ENCODE measurements at places on chromosomes 4 and X.
A peak's percentile ranks its signal among the peaks of the same experiment; 100 is the strongest.

GRCh38 chr4:145218251-145218650, 37.9 kb upstream of the OTUD4 start:
- H3K36me3 ChIP-seq = no peaks in the 10 kb centered on the region
- DNase-seq = no peak
- no peaks in the 10 kb centered on the region for H3K27me3 ChIP-seq
- H3K4me1 ChIP-seq = peaks cover 3% of the 10 kb centered on the region
- H3K4me3 ChIP-seq = no peak overlapping the region
- H3K27ac ChIP-seq = no peak overlapping the region

GRCh38 chr4:16988814-16989213, 90.4 kb upstream of the LDB2 start:
- no peaks in the 10 kb centered on the region for H3K36me3 ChIP-seq
- no peaks in the 10 kb centered on the region for H3K27me3 ChIP-seq
- H3K4me3 ChIP-seq = no peak overlapping the region
- H3K27ac ChIP-seq = no peak overlapping the region
- no peak for DNase-seq

GRCh38 chr4:24930151-24930550, 17.3 kb upstream of the CCDC149 start:
- H3K4me1 ChIP-seq = no peaks in the 10 kb centered on the region
- no peak overlapping the region for H3K4me3 ChIP-seq
- H3K27me3 ChIP-seq = no peaks in the 10 kb centered on the region

DNA sequence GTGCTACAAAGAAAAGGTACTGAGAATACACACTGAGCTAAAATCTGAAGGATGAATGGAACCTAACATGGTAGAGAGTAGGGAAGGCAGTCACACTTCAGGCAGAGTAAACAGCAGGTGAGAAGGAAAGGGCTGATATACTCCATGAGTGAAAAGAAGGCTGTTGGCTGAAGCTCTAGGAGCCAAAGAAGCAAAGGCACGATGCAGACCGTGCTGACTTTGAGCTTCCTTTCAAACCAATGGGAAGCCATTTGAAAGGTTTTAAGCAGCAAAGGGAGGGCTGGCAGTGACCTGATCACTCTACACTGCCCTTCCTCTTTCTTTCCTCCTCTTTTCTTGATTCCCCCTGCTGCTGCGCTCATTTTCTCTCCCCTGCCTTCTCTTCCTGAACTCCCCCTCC, 66.4 kb downstream of the TMEM154 start:
- H3K4me1 ChIP-seq = no peaks in the 10 kb centered on the region
- H3K4me3 ChIP-seq = no peak overlapping the region
- DNase-seq = no peak
- no peaks in the 10 kb centered on the region for H3K36me3 ChIP-seq

DNA sequence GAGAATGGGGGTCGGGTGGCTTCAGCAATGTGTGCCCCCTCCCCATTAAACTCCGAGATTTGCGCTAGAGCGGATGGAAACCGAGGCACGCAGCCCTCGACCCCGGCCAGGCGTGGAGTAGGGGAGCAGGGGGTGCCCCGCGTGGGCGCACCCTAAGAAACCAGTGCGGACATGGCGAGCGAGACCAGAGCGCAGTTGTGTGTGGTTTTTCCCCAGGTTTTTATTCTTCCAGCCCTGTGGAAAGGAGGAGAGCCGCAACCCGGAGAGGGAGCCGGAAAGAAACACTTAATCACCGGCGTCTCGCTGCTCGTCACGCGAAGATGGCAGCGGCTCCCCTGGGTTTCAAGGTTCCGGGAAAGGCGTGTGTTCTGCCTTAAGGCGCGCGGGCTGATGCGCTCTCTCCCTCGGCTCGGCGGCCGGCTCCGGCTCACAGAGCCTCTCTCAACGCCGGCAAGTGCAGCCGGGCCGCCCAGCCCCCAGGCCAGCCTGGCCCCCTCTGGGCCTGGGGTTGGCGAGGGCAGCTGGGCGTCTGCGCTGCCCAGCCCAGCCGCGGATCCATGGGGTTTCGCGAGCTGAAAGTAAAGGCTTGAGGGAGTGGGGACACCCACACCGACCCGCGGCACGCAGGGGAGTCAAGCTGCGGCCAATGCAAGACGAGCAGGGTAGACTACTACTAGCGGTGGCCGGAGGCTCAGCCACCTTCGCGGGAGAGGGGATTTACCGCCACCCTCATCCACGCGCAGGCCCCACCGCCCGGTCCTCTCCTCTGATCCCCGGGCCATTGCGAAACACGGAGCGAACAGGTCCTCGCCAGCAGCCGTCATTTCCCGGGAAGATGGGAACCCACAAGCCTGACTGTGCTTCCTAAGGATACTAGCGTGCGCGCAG, 74.0 kb upstream of the BCOR start:
- peak overlapping the region; percentile 50 for H3K4me3 ChIP-seq
- H3K27ac ChIP-seq = peak overlapping the region; percentile 62
- H3K27me3 ChIP-seq = no peaks in the 10 kb centered on the region

DNA sequence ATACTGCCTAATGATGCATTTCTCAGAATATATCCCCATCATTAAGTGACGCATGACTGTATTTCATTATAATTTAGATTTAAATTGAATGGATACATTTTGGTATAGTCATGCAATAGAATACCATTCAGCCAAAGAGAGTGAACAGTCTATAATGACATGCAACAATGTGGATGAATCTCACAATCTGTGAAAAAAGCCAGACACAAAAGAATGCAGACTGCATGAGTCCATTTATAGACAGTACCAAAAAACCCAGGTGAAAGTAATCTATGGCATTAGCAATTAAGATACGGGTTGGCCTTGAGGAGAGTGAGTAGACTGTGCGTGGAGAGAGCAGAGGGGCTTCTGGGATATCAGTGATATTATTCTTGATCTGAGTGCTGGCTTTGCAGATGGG, 239.7 kb upstream of the PGRMC2 start:
- no peak for DNase-seq
- H3K4me3 ChIP-seq = no peak overlapping the region
- H3K27me3 ChIP-seq = no peaks in the 10 kb centered on the region

GRCh38 chr4:41998019-41998418, 7.7 kb downstream of the SLC30A9 start:
- H3K4me3 ChIP-seq = no peak overlapping the region
- peaks cover 20% of the 10 kb centered on the region for H3K4me1 ChIP-seq
- no peak overlapping the region for H3K27ac ChIP-seq

DNA sequence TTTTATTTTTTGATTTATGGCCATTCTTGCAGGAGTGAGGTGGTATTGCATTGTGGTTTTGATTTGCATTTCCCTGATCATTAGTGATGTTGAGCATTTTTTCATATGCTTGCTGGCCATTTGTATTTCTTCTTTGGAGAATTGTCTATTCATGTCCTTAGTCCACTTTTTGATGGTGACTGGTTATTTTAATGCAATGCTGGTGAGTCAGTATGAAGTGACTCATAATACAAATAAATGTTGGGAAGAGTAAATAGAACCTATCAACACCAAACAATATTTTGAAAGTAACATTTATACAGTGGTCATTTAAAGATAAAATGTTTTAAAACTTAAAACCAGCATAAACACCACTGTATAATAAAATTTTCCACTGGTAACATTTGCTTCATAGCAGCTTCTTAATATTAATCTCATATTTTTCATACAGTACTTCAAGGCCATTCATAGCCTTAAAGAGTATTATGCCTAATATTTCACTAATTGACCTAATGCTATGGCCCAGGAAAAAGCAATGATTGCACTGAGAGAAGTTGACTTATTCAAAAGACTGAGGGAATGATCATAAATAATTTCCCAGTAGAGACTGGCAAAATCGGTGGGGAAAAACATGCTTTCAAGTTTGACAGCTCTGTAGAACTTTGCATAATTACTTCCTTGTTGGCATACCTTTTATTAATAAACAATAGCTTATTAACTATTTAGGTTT, 33.9 kb downstream of the CASK start:
- no peak overlapping the region for H3K27ac ChIP-seq
- no peak overlapping the region for H3K4me3 ChIP-seq
- no peaks in the 10 kb centered on the region for H3K27me3 ChIP-seq
- H3K4me1 ChIP-seq = no peaks in the 10 kb centered on the region

GRCh38 chrX:44483965-44484606, 58.6 kb downstream of the FUNDC1 start:
- no peak overlapping the region for H3K27ac ChIP-seq
- H3K4me1 ChIP-seq = no peaks in the 10 kb centered on the region
- no peaks in the 10 kb centered on the region for H3K36me3 ChIP-seq
- no peak overlapping the region for H3K4me3 ChIP-seq
- H3K27me3 ChIP-seq = peaks cover 4% of the 10 kb centered on the region
- no peak for DNase-seq

- H3K36me3 ChIP-seq = no peaks in the 10 kb centered on the region
- H3K27ac ChIP-seq = peak overlapping the region; percentile 72
Measured at GRCh38 chrX:13938051-13938828, 91.5 kb downstream of the GEMIN8 start.

GRCh38 chr4:48173056-48173991, 39.3 kb upstream of the TXK start:
- no peak overlapping the region for H3K27ac ChIP-seq
- no peak for DNase-seq
- H3K4me1 ChIP-seq = no peaks in the 10 kb centered on the region
- peaks cover 9% of the 10 kb centered on the region for H3K36me3 ChIP-seq
- no peaks in the 10 kb centered on the region for H3K27me3 ChIP-seq

DNA sequence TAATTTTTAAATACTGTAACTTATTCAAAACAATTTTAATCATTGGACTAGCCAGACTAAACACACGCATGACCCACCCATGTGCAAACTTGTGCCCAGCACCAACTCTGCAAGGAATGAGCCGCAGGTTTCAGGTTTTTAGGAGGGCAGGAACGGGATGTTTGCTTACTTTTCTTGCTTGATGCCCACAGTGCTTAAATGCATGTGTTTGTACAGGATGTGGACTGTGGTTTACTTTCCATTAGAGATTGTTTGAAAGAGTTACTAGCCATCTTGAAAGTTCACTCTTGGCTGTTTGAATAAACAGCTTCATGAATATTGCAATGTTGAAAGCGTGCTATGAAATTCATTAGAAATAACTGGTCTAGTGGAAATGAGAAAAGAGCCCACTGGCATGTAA, 83.3 kb downstream of the STK32B start:
- no peak for DNase-seq
- no peak overlapping the region for H3K4me3 ChIP-seq
- no peaks in the 10 kb centered on the region for H3K36me3 ChIP-seq
- no peaks in the 10 kb centered on the region for H3K27me3 ChIP-seq
- H3K4me1 ChIP-seq = peaks cover 5% of the 10 kb centered on the region
- H3K27ac ChIP-seq = no peak overlapping the region

DNA sequence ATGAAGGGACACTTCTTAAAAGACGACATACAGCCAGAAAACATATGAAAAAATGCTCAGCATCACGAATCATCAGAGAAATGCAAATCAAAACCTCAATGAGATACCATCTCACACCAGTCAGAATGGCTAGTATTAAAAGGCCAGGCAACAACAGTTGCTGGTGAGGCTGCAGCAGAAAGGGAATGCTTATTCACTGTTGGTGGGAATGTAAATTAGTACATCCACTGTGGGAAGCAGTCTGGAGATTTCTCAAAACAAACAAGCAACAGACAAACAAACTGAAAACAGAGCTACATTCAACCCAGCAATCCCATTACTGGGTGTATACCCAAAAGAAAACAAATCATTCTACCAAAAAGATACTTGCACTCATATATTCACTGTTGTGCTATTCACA, 197.9 kb downstream of the EVC2 start:
- peaks cover 30% of the 10 kb centered on the region for H3K36me3 ChIP-seq
- H3K4me1 ChIP-seq = no peaks in the 10 kb centered on the region

- DNase-seq = no peak
- H3K4me3 ChIP-seq = no peak overlapping the region
- H3K27me3 ChIP-seq = peaks cover 6% of the 10 kb centered on the region
- H3K4me1 ChIP-seq = peaks cover 16% of the 10 kb centered on the region
Measured at GRCh38 chr4:2399216-2399615, 19.2 kb downstream of the ZFYVE28 start.

GRCh38 chr4:177640864-177641263, 198.6 kb upstream of the AGA start:
- H3K4me1 ChIP-seq = no peaks in the 10 kb centered on the region
- H3K36me3 ChIP-seq = no peaks in the 10 kb centered on the region
- no peak overlapping the region for H3K4me3 ChIP-seq

- no peaks in the 10 kb centered on the region for H3K4me1 ChIP-seq
- H3K27ac ChIP-seq = peak overlapping the region; percentile 48
- H3K27me3 ChIP-seq = no peaks in the 10 kb centered on the region
- no peak overlapping the region for H3K4me3 ChIP-seq
- DNase-seq = no peak
Measured at GRCh38 chrX:39930786-39931528, 166.8 kb downstream of the BCOR start.

DNA sequence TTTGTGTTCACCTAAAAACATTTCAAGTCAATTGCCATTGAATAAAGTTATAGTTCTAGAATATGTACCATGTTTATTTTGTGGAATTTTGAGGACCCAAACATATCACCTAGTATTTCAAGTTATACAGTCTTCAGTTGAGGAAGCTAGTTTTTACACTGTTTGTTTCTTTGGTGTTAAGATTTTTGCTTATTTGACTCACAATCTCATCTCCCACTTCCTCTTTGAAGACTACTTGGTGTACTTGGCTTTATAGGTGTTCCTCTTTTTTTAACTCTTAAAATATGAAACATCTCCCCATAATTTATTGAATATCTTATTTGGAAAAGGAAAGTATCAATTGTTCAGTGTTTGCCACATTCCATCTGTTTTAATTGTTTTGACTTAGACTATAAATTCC, 675.4 kb downstream of the RAPGEF2 start:
- H3K4me1 ChIP-seq = no peaks in the 10 kb centered on the region
- H3K27me3 ChIP-seq = no peaks in the 10 kb centered on the region
- no peak overlapping the region for H3K4me3 ChIP-seq

- H3K36me3 ChIP-seq = no peaks in the 10 kb centered on the region
- no peak overlapping the region for H3K4me3 ChIP-seq
- H3K27ac ChIP-seq = peak overlapping the region; percentile 47
Measured at GRCh38 chrX:24426921-24427746, 38.0 kb upstream of the PDK3 start.

DNA sequence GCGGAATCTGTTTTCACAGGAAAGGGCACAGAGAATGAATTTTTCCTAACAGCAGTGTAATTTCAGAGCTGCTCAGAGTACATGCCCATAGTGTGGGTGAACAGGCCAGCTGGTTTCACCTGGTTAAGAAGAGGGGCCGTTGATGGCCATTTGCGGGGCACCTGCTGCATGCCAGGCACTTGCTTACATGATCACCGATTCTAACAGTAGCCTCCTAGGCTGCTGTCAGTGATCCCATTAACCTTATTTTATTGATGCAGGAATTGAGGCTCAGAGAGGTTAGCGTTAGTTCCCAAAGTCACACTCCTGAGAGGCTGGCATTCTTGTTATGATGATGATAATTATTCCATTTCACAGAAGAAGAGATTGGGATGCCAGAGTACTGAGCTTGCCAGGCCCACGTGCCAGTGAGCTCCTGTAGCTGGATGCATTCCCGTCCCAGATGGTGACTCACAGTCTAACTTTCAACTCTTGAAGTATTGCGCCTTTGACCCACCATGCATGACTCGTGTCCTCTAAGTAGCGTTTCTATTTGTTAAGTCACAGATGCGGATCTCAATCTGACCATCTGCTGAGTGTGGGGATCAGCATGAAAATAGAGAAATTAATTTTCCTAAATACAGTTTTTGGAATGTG, 76.5 kb downstream of the PSAPL1 start:
- H3K4me3 ChIP-seq = no peak overlapping the region
- no peak for DNase-seq
- no peaks in the 10 kb centered on the region for H3K36me3 ChIP-seq
- H3K4me1 ChIP-seq = peaks cover 31% of the 10 kb centered on the region
